ENCODE measurements at places on chromosomes 11 and 22.

DNA sequence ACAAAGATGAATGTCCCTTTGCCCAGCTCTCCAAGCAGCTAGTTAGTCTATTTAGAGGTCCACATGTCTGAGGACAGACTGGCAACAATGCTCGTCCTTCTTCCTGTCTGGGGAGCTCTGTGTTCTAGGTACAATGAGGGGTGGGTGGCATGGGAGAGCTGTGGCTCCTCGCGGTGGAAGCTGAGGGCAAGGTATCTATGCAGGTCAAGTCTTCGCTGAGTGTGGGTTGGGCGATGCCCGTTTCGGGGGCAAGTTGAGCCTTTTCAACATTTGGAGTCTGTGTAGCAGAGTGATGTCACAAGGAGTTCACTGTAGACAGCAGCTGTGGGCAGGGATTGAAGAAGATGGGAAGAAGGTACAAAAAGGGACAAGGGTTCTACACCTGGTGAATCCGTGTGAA lies 163.2 kb downstream of the FEZ1 start:
- no peak for DNase-seq

- DNase-seq: no peak
These were observed 23.8 kb upstream of the IGSF22 start for GRCh38 chr11:18749681-18750319.

DNA sequence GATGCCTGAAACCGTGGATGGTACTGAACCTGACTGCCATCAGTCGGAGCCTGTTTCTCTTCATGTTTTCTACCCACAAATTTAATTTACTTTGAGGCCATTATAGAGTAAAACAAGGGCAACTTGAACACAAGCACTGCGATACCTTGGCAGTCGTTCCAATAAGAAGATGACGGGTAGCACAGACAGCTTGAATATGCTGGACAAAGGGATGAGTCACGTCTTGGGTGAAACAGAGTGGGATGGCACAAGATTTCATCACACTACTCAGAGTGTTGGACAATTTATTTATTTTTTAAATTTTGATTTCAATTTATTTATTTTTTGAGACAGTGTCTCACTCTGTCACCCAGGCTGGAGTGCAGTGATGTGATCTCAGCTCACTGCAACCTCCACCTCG lies 5.7 kb downstream of the DIXDC1 start:
- DNase-seq: no peak

DNA sequence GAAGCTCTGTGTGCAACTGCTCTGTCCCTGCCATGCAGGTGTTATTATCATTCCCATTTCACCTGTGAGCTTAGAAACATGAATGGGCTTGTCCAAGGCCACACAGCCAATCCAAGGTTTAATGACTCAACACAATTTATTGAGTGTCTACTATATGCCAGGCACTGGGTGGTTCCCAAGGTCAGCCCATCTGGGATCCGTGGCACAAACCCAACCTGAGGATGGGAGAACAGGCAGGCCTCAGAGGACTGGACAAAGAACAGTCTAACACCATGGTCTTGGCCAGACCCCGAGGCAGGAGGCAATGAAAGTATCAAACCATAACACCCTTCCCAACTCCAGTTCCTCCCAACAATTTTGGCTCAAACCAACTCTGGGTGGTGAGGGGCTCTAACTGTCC lies 15.7 kb downstream of the SPATA19 start:
- DNase-seq: no peak

DNA sequence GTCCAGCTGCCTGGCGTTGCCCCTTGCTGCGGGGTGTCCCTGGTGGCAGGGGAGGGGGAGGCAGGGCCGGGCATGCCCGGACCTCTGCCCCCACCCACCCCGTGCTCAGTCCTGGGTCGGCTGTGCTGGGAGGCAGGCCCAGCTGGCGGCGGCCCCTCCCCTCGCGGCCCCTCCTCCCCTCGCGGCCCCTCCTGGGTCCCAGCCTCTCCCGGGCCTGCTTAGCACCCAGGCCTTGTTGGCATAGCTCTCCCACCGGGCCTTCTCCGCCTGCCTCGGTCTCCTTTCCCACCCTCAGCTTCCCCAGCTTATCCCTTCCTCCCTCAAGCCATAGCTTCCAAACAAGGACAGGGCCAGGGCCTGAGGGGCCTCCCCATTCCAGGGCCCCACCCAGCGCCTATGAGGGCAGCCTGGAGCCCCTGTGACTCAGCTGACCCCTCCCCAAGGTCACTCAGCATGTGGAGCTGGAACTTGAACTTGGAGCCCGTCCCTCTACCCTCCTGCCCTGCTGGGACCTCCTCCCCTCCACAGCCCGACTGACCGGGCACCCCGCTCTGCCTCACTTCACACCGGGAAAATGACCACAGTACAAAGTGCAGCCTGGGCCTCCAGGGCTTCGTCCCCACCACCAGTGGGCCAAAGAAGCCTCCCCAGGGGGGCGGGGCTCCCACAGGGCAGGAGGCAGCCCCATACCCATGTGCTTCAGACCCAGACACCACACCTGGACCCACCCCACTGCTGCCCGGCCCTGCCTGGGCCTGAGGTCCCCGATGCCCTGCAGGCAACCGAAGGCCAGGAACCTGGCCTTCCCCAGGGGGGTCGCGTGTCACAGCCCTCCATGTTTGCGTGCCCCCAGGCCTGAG lies 1.2 kb downstream of the EPS8L2 start:
- no peak for DNase-seq

DNA sequence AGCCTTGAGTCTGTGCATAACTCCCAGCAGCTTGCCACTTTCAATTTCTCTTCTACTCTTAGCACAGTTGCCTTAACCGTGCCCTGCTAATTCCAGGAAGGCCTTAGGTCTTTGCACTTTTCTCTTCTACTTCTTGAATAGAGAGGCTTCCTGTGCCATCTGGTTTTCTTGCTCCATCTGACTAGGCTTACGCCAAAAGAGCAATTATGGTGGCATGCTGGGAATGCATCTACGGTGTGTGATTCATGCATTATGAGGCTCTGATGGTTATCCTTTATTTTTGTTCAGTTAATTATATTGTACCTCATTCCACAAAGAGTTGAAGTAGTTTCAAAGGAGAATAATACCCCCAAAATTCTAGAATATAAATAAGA lies 29.4 kb downstream of the SIK2 start:
- no peak for DNase-seq

- no peak for DNase-seq
These were observed 67.4 kb downstream of the BRD1 start for GRCh38 chr22:49760280-49760629.

- DNase-seq: no peak
These were observed 22.1 kb downstream of the TMEM135 start for GRCh38 chr11:87059596-87060390.

DNA sequence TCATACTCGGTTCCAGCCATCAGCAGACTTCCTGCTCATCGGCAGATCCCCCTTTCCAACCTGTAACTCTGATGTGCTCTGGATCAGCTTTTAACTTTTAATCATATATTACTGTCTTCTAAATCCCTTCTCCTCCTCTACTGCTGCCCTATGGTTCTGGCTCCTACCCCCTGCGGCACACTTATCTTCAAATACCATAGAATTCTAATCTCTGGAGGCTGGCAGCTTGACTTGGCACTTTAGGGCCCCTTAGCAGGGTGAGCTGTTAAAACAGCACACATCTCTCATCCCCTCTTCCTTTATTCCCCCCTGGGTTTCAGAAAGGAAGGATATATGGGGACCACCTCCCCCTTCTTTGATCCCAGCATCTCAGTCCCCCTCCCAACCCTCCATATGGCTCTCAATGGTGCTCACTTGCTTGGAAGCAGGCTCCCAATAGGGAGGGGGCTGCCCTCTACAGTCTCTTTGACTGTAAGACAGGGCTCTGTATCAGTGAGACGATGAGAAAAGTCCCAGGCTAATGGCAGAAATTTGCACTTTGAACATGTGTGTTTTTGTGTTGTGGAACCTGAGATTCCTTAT lies 4.4 kb upstream of the CNTF start:
- no peak for DNase-seq

- peak; percentile 25 for DNase-seq
These were observed 15.6 kb upstream of the INCENP start for GRCh38 chr11:62108017-62108750.

GRCh38 chr11:68181719-68182451 lies 31.2 kb downstream of the KMT5B start:
- DNase-seq: no peak

GRCh38 chr11:117144477-117145392 lies 648 bp downstream of the PAFAH1B2 start:
- DNase-seq: no peak

GRCh38 chr22:25735650-25736049 lies 6.3 kb upstream of the MYO18B start:
- DNase-seq: no peak

GRCh38 chr11:59152312-59152951 lies 9.8 kb downstream of the FAM111A start:
- no peak for DNase-seq

DNA sequence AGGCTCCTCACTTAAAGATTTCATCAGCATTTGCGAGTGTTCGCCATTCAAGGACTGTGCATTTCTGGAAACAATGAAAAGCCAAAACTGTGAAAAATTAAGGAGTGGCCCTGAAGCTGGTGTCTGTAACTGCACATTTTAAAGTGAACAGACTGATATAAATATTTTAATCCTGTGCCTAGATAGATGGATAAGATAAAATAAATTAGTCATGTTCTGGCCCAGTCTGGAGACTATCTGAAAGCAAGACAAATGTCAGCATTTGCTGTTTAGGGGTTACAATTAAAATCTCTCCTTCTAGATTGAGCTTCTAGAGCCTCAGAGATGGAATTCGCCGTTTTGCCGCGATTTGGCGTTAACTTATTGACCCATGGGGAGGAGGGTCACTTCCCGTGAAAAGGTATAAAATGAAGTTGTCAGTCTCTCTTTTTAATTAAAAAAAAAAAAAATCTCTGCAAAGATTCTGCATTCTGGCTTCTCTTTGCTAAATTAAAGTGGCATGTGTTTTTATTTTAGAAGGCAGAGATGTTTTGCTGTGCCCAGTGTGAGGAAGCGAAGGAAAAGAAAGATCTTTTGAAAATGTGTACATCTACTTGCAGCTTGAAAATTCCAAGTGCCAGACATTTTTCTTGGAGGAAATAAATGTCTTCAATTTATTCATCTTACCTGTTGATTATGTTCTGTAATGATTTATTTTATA lies 79.7 kb upstream of the WNT7B start:
- no peak for DNase-seq

DNA sequence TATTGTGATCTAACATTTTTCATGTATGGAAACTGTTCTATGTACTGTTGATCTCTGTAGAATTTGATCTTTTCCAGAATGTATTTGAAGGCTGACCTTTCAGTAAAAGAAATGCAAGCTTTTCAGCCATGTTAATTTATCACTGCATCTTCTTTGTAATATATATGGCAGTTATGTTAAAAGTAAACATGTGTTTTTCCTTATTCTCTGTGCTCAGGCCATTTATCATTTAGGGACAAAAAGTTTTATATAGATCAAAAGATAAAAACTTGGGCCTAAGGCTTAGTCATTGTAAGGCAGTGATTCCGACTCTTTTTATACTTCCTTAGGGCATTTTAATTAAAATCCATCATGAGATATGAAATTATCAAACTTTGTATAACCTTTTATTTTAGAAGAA lies 48.7 kb downstream of the KDM2A start:
- DNase-seq: no peak

GRCh38 chr22:47091246-47091651 lies 328.8 kb downstream of the TBC1D22A start:
- no peak for DNase-seq

DNA sequence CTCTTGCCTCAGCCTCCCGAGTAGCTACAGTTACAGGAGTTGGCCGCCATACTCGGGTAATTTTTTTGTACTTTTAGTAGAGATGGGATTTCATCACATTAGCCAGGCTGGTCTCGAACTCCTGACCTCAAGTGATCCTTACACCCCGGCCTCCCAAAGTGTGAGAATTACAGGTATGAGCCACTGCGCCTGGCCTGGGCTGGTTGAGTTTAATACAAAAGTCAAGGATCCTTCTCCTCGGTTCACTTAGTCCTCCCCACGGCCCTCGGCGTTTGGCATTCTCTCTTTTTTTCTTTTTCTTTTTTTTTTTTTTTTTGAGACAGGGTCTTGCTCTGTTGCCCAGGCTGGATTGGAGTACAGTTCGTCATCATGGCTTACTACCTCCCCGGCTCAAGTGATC lies 33.0 kb downstream of the MCHR1 start:
- DNase-seq: no peak

GRCh38 chr11:113162592-113162962 lies 151.8 kb upstream of the TTC12 start:
- DNase-seq: no peak

DNA sequence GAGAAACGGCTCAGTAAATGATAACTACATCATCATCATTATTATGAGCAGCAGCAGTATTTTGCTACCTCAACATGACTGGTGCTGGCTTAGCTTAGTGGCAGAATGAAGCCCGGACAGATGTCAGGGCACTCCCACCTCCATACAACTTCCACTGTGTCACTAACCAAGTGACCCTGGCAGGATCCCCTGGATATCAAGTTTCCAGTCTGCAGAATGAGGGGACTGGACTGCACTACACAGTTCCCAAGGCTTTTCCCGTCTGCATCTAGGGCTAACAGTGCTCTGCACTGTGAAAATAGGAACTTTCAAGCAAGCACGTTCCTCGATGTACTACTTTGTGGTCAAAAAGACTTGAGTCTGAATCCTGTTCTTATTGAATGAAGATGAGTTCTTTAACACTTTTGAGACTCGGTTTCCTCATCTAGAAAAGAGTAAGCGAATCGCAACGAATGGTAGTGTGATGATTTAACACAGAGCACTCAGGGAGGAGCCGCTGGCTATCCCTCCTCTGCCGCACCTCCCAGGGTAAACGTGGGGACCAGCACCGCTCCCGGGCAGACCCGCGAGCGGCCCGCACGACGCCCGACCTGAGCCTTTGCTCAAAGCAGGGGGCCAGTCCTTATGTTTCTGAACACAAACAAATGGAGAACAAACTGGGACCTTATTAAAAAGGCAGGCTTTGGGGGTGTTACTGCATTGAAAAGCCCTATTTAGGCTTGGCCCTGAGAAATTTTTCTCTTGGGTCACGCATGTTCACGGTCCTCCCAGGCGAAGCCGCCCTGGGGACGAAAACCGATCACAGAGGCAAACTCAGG lies 910 bp downstream of the CLTCL1 start:
- no peak for DNase-seq

GRCh38 chr11:30855383-30856006 lies 269.3 kb upstream of the MPPED2 start:
- no peak for DNase-seq

DNA sequence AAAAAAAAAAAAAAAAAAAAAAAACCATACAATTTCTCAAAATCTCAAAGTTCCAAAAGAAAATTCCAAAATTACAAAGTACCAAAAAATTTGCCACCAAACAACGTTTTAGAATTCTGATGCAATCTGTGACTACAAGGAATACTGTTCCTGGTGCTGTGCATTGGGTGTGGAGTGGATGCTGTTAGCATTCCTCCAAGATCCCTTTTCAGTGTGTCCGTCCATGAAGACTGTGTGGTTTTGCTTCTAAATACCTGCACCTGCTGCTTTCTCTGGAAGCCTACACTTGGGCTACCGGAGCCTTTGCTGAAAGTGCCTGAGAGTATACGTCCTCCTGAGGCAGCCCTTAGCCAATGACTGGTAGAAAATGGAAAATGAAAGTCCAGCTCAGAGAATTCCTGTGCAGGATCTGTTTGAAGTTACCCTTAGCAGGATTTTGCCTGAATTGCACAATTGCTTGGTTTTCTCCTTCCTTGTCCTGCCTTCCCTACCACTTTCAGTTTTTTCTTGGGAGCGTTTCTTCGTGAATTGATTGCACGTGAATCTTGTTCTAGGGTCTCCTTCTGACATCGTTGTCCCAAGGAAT lies 140.8 kb downstream of the TRPC6 start:
- no peak for DNase-seq

Data from stimulated activated CD4-positive, alpha-beta T cell treated with anti-CD3 and anti-CD28 coated beads, Interleukin-2, amount 100 ng/mL, for 4 hours (primary cell).